ENCODE measurements at places on chromosomes 7 and 10. TPM values are rescaled to one million over a fixed set of nuclear protein-coding genes. Genes with fewer than 3 reads are reported as not detected.

The LIPN gene
- not detected for total RNA-seq

The SPDYE6 gene
- total RNA-seq, result not detected

The PRRT4 gene
- 0.70 TPM for total RNA-seq

The PTPRZ1 gene
- 0.28 TPM for total RNA-seq

The EFCAB10 gene
- total RNA-seq, result not detected

The TMEM196 gene
- total RNA-seq, result not detected

The HERPUD2 gene
- total RNA-seq, result 53.4 TPM

The RINT1 gene
- total RNA-seq, result 25.1 TPM

The CALML3 gene
- total RNA-seq, result not detected

The AKR1C2 gene
- total RNA-seq, result 1,997 TPM

The GPR15LG gene
- not detected for total RNA-seq

The STEAP4 gene
- total RNA-seq, result 12.1 TPM

The GARIN1A gene
- total RNA-seq, result 0.57 TPM

The CASP7 gene
- total RNA-seq, result 14.0 TPM

Measured in PC-9 (cell line).